ENCODE measurements at places on chromosomes 7 and 10.

- no peak for DNase-seq
These were observed 80.9 kb upstream of the PARD3 start for GRCh38 chr10:34895977-34896376.

GRCh38 chr7:151086802-151087244 lies 548 bp downstream of the AGAP3 start:
- DNase-seq = no peak

GRCh38 chr7:157016352-157017041 lies 6.0 kb upstream of the MNX1 start:
- DNase-seq = no peak

DNA sequence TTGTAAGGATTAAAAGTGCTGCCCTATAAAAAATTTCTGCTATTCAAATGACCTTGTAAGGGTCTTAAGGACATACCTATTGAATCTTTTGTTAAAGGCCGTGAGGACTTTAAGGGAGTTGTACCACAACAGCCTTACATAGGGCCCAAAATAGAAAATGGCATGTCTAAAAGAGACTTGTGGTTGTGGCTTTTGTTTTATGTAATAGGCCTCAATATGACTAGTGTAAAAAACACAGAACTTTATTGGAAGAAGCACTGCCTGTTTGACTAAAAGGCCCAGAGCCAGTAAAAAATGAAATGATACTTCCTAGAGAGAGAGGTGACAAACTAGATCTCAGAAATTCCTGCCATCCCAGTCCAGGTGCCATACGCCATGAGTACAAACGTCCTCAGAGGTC lies 286.6 kb downstream of the SEMA3D start:
- DNase-seq = no peak

DNA sequence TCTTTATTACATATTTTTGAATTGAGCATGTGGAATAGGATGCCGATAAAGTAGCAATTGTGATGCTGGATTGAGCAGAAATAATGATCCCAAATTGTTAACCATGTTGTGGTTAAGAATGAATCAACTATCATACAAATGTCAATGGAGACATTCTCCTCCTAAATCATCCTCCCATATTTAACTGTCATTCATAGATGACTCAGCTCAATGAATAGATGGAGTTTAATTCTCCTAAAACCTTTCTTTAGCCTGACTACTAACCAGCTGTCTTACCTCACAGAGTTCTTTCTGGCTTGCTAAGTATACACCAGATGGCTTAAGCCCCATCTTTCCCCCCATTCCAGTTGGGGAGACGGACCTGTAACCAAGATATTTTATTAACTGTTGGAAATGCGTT lies 23.4 kb upstream of the NPS start:
- DNase-seq = no peak

DNA sequence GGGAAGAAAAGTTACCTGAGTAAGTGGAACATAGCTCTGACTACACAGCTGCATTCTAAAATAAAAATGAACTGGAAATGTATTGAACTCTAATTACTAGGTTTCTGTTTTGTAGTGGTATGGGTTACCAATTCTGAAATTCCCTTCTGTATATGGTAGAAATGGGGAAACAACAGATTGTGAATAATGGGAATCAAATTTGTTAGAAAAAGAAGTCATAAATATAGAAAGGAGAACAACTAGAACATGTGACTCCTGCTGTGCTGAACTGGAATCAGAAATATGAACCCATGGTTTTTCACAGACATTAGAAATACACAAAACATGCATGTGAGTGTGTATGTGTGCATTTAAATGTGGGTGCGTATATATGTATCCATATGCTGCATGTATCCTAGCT lies 27.0 kb downstream of the MCMBP start:
- no peak for DNase-seq

DNA sequence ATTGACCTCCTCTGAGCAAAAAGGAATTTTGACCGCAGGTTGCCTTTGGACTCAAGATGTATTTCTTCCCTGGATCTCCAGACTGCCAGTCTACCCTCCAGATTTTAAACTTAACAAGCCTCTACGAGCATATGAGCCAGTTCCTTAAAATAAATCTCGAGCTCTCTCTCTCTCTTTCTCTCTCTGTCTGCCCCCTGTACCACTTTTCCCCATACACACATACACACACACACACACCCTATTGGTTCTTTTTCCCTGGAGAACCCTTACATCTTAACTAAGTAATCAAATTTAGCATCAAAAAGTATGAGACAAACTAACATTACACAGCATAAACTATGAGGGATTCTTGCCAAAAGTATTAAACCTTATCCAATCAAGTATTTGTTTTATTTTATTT lies 11.4 kb downstream of the BCAP29 start:
- DNase-seq = no peak

GRCh38 chr10:62244088-62244487 lies 24.6 kb downstream of the RTKN2 start:
- no peak for DNase-seq

DNA sequence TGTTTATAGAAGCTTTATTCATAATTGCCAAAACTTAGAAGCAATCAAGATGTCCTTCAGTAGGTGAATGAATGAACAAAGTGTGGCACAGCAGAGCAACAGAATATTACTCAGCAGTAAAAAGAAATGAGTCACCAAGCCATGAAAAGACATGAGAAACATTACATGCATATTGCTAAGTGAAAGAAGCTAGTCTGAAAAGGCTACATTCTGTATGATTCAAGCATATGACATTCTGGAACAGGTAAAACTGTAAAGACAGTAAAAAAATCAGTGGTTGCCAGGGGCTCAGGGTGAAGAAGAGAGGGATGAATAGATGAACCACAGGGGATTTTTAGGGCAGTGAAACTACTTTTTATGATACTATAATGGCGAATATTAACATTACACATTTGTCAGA lies 80.9 kb upstream of the APBB1IP start:
- DNase-seq = no peak

DNA sequence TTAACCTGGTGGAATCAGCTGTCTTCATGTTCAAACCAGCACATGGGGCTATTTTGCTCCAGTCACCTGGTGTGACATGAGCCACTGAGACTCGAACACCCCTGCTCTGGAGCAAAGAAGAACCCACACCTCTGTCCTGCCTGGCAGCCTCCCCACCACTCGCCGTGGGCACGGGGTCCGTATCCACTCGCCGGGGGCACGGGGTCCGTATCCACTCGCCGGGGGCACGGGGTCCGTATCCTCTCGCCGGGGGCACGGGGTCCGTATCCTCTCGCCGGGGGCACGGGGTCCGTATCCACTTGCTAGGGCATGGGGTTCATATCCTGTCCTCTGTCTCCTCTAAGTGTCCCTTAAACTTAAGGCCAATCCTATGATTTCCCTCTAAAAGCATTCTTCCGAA lies 558.7 kb downstream of the PTPRN2 start:
- no peak for DNase-seq

DNA sequence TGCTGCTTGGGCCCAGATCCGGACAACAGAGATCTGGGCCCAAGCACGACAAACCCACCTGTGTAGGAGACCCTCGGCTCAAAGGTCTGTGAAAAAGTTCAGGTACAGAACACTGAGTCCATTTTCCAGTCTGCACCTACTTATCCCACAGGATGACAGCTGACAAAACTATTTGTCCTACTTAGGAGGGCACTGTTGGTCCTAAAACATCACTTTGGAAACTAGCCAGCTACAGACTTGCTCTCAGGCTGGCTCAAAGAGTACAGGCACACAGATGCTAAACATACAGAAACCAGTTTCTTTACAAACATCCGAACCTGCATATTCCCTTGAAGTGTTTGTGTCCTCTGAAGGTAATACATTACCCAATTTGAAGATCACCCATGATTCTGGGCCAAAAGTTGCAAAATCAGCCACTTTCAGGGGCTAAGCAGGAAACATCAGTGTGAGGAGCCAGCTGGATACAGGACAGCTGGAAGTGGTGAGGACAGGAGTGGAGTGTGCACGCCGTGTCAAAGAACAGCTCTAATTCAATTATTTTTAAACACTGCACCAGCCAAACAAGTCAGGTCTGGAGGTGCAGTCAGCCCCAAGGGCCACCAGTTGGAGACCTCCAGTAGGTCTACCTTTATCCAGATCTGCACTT lies 88.5 kb downstream of the NOC3L start:
- no peak for DNase-seq

Data from head of caudate nucleus (tissue), 42 donors.